ENCODE measurements at places on chromosomes 6 and 20.

DNA sequence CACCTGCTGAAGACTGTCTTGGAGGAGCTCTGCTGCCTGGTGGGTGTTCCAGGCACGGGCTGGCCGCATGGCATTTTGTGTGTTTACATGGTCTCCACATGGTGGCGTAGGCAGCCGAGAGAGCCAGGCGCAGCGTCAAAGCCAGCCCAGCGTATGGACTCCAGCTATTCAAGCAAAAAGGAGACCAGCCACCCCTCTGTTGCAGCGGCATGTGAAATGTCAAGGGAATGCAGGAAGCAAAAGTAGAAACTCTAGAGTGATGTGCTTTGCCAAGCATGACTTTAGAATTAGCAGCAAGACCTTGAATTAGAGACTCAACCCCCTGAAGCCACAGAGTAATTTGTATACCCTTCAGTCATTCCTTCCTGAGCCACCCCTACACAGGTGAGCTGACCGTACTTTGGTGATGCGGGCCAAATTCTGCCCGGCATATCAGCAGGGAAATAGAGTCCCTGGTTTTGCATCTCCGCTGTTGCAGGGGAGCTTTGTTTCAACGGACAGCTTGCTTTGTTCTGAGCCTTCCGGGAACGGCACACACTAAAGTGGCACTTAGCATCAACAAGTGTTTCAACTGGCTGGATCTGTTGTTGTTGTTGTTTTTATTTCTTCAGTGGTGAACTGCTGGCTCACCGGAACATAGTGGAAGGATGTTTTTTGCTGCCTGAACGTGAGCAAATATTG is 48.5 kb downstream of the FNDC1 start:
- peak; percentile 61 for DNase-seq

- DNase-seq = no peak
Observed at GRCh38 chr6:114740547-114740946, 397.7 kb upstream of the HS3ST5 start.

GRCh38 chr20:57594092-57594951 is 25.9 kb downstream of the ZBP1 start:
- peak; percentile 78 for DNase-seq

DNA sequence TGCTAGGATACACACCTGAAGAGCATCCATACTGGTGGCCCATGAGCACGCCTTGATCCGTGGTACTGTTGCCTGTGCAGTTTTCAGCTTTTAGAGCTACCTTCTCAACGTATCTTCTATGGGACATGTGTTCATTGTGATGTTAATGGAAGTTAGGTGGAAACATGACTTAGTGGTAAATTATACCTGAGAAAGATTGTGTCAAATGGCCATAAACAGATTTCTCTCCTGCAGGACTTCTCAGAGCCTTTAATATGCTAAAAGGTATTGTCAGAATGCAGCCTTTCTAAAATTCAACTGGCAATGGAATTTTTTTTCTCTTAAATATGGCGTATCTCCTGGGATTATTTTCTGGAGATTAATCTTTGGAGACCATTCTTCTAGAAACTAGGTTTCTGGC is 148.5 kb downstream of the CDC5L start:
- DNase-seq = no peak

GRCh38 chr20:63772781-63773518 is 33.4 kb downstream of the SLC2A4RG start:
- no peak for DNase-seq

- DNase-seq = no peak
Observed at GRCh38 chr6:108921547-108922361, 73.5 kb downstream of the ARMC2 start.

DNA sequence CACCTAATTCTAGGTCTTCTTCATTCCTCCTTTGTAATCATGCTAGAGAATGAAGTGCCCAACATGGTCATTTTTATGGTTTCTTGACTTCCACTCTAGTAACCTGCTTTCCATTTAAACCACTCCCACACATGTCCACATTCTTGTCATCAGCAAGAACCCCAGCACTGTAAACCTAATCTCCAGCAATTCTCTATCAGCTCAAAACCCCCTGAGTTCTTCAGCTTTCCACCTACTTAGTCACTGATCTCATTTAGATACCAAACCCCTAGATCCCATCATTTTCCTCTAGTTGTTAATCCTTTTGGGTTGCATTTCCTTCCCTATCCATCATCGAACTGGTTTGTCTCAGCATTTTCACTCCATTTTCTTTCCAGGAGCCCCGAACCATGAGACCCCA is 49.7 kb downstream of the GOPC start:
- no peak for DNase-seq

DNA sequence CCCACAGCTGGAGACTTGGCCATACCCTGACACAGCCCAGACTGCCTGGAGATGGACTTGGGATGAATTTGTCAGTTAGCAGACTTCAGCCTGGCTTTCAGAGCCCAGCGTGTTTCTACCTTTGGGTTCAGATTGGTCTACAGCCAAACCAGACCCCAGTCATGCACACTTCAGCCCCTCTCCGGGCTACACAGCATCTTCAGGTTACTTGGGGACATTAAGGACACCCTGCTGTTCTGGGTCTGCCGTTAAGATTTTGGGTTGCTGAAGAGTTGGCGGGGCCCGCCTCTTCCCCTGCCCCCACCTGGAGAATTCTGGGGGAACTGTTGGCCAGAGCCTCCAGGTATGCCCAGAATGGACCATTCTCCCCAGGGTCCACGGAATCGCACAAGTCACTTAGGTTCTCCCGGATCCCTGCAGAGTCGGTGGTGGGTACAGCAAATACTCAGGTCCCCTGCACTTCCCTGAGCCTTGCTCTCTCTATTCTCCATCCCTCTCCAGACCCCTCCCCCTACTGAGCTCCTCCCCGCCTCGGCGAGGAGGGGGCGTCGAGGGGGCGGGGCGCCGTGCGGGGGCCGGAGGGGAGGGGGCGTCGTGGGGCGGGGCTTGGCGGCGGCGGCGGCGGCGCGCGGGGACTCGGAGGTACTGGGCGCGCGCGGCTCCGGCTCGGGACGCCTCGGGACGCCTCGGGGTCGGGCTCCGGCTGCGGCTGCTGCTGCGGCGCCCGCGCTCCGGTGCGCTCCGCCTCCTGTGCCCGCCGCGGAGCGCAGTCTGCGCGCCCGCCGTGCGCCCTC is at the start of gene PTK7:
PTK7 (plus strand) TSS at position 645 of the 794 bp plus-strand sequence. CDS start 175 bp downstream, outside the sequence.
- peak; percentile 50 for DNase-seq

- DNase-seq = no peak
Observed at GRCh38 chr6:14460556-14460955, 343.0 kb downstream of the CD83 start.

DNA sequence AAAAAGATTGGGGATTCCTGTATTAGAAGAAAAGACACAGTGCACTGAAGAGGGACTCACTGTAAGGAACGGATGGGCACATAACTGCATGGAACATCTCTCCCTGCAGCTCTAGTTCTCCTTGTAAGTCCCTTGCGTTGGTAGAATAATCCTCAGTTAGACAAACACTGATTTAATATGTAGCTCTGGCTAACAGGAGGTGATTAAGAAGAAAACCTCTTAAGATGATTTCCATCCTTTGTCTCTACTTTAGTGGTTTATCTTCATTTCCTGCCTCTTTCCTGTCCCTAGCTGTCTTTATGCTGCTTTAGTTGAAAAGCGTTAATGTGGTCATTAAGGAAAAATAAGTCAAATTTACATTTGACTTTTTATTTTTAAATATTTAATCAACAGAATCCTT is 86.6 kb downstream of the SLC16A10 start:
- no peak for DNase-seq

DNA sequence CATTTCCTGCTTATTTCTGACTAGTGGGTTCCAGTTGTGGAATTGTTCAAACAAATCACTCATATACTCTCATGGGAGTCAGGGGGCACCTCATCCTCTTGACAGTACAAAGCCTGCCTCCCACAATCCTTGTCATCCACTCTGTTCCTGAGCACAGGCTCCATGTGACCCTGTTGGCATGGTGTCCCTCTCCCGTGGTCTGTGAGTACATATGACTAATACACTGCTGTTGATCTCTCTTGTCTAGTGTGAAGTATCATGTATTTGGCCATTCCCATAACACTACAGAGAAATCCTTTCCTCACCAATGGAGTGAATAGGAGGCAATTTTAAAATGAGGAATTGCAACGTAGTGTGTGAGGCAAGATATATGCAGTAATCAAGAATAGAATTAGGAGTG is 185.3 kb downstream of the OGFRL1 start:
- DNase-seq = no peak
